Skin of body (tissue), 3 donors: ENCODE measurements at places on chromosomes 3 and 15.

- no peak for DNase-seq
Measured at GRCh38 chr3:46381625-46382024, 10.9 kb downstream of the CCR5 start.

GRCh38 chr3:46669191-46669999 is 24.1 kb downstream of the ALS2CL start:
- no peak for DNase-seq

GRCh38 chr3:127018306-127018828 is 35.5 kb downstream of the PLXNA1 start:
- DNase-seq, result no peak

GRCh38 chr15:83436513-83437158 is 10.5 kb upstream of the SH3GL3 start:
- peak; percentile 24 for DNase-seq

DNA sequence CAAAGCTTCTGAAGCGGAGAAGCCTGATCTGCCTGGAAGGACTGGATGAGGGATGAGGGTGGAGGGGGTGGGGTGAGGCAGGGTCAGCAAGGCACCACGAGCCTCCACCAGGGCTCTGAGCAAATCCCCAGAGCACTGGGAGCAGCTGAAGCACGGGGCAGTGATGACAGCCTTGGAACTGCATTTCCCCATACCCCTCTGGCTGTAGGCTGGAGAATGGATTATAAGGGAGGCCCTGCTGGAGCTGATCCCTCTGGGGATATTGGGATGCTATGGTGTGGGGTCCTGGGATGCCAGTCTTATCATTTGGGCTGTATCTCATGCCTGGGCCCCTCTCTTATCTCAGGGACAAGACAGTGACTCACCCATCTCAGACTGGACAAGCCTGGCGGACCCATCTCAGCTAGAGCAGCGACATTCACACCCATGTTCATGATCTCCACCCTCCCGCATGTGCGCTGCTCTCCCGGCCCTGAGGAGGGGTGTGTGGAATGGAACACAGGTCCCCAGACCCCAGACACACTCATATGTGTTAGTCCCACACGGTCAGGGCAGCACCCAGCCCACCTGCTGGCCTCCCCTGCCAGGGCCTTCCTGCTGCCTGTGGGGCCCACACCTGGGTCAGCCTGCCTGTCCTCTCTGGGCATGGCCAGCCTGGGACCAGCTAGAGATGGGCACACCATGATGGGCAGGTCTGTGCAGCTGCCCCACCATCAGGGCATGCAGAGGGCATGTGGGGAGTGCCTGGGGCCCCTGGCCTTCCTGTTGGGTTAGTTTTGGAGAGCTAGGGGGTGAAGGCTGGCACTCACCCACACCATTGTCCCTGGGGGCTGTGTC is 97.1 kb downstream of the FBLN2 start:
- DNase-seq, result no peak

GRCh38 chr15:82139823-82140268 is 94.0 kb upstream of the MEX3B start:
- DNase-seq, result peak; percentile 57

DNA sequence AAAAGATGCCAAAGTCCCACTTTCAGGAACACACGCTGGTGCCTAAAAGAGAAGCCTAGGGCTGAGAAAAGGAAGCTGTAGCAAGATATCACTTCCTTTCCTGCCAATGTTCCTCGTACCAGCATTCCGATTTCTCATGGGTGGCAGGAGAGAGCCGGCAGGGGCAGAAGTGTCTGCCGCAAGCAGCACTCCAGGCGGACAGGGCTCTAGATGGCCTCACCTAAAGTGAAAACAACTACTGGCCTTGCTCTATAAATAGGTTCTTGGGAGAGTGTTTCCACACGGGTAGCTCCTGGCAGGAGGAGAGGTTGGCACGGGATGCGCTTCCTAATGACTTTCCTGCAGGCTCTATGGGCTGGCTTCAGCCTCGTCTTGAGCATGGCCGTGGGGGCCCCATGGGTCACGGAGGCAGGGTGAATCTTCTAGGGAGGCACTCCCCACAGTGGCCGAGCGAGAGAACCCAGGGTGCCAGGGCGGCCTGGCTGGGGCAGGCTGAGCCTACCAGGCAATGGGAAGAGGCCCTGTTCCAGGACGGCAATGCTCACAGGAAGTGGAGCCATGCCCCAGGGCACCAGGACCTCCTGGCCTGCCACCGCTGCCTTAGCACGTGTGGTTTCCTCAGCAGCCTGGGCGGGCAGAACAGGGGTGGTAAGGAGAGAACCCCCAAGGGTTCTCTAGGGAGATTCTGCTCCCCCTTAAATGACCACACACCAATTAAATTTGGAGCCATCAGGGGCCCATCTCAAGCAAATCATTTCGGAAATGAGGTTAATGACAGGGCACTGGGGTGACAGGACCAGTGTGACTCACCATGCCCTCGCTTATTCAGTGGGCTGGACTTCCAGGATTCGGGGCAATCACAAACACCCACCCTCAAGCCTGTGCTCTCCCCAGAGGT is 14.6 kb upstream of the DUSP7 start:
- DNase-seq, result no peak

DNA sequence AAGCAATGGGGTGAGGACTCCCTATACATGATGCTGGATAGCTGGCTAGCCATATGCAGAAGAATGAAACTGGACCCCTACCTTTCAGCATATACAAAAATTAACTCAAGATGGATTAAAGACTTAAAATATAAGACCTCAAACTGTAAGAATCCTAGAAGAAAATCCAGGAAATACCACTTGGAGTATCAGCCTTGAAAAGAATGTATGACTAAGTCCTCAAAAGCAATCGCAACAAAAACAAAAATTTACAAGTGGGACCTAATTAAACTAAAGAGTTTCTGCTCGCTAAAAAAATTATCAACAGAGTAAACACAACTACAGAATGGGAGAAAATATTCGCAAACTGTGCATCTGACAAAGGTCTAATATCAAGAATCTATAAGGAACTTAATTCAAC is 94.3 kb downstream of the XRN1 start:
- no peak for DNase-seq

- DNase-seq, result no peak
Measured at GRCh38 chr15:100696452-100696851, 94.1 kb downstream of the ASB7 start.

DNA sequence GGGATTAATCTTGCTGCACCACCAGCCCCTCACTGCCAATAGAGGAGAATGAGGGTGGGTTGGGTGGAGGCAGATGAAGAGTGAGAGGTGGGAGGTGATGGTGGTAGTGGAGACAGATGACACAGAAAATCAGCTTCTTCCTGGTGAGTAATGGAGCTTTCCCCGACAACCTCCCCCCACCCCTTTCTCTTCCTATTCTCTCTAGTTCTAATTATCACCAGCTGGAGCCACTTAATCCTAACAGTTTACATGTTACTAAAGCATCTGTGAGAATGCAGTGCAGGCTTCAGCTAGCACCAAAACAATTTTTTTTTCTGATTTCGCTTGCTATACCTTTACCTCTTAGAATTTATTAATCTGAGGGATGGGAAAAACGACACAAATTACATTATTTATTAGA is 116.1 kb upstream of the DNAJC19 start:
- DNase-seq, result peak; percentile 3

GRCh38 chr3:29333576-29333975 is 52.7 kb downstream of the RBMS3 start:
- peak; percentile 59 for DNase-seq

GRCh38 chr15:70523192-70523591 is 240.2 kb downstream of the UACA start:
- no peak for DNase-seq

- DNase-seq, result no peak
Measured at GRCh38 chr3:147645761-147646160, 236.6 kb downstream of the ZIC1 start.

DNA sequence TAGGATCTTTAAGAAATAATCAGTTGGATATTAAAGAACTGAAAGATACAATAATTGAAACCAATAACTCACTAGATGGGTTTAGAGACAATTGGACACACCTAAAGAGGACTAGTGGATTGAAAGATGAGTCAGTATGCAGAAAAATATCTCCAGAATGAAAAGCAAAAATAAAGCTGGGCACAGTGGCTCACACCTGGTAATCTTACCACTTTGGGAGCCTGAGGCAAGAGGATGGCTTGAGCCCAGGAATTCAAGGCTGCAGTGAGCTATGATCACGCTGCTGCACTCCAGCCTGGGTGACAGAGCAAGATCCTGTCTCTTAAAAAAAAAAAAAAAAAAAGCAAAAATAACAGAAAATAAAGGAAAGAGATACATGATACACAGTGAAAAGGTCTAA is 37.4 kb upstream of the CCDC174 start:
- no peak for DNase-seq

- DNase-seq, result no peak
Measured at GRCh38 chr3:160779040-160779439, 23.0 kb downstream of the PPM1L start.

DNA sequence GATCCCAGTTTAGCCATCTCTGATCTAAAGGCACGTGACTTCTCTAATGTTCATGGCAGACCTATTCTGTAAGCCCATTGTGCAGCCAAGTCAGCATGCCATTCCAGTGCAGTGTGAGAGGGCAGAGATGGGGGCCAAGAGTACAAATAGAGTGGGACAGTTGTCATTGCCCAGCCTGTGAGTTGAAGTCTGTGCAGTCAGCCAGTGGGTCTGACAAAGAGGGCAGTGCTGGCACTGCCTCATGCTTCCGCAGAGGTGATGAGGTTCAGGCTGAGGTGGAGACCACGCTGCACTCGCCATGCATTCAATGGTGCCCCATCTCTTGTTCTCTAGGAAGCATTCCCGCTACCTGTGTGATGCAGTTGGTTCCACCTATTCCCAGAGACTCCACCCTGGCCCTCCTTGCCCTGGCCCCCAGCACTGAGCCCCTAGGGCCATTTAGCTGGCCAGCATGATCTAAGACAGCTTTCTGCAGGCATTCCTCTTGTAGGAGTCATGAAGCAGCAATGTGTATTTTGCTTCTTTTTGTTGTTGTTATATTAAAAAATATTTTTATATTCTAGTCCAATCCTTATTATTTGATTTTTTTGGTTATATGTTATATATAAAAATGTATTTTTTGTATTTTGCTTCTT is 3.7 kb downstream of the MRAS start:
- DNase-seq, result no peak

GRCh38 chr3:59084583-59084982 is 34.8 kb upstream of the CFAP20DC start:
- peak; percentile 66 for DNase-seq

DNA sequence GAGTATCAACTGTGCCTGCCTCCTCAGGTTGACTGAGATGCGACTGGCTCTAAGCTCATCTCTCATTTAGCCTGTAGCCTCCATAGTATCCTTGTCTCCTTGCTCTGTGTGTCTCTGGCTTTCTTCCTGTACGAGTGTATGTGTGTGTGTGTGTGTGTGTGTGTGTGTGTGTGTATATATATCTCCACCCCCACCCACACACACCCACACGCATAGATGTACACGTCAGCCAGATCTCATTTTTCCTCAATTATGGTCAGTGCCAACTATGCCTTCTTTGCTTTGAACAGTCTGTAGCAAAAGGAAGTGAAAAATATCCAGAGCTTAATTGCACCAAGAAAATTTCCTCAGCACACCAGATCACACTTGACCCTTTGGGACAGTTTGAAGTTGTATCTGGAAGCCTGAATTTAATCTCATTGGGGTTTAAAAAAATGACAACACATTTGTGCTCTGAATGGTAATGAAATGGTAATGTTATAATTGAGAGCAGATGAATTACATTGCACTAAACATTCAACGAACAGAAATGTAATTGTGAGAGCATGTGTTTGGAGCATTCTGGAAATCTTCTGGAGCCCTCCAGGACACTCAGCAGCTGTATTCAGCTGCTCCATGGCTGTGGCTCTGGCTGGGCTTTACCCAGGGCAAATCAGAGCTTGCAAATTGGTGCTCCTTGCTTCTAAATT is 63.6 kb downstream of the RYR3 start:
- peak; percentile 48 for DNase-seq

GRCh38 chr3:53346922-53347260 is 452 bp downstream of the DCP1A start:
- DNase-seq, result no peak

DNA sequence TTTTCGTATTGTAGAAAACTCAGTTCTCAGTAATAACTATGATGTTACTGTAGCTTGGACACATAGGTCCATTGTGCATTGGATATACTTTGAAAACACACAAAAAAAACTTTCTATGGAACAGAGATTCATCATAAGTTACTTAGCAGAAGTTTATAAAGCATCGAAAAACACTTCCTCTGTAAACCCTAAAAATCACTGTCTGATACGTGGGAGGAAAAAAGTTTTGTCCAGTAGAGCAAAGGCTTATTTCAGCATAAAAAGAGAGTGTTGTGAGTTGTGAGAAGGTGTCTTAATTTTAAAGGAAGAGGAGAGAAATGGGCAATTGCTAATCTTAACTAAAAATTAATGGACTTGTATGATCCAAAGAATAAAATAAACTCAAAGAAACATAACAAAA is 64.8 kb downstream of the OSTN start:
- no peak for DNase-seq

GRCh38 chr15:81612631-81613030 is 238.6 kb upstream of the TMC3 start:
- no peak for DNase-seq

DNA sequence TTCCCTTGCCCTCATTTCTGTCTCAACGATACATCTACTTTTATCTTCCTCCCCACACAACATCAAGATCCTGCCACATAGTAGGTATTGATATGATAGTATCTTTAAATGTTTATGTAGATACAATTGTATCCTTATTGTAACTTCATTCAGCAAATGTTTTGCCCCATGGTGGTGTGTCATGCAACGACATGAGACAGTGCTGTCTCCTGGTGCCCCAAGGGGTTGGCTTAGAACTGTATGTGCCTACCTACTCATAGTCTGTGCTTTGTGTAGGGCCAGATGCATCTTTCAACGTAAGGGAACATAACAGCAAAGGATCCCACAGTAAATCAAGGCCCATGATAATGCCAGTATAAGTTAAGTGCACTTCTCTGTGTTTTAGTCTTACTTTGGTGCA is 2.8 kb upstream of the CD47 start:
- no peak for DNase-seq

- no peak for DNase-seq
Measured at GRCh38 chr15:72249142-72249810, 18.3 kb upstream of the PKM start.

- peak; percentile 74 for DNase-seq
Measured at GRCh38 chr3:149581681-149582370, 76.0 kb downstream of the WWTR1 start.

DNA sequence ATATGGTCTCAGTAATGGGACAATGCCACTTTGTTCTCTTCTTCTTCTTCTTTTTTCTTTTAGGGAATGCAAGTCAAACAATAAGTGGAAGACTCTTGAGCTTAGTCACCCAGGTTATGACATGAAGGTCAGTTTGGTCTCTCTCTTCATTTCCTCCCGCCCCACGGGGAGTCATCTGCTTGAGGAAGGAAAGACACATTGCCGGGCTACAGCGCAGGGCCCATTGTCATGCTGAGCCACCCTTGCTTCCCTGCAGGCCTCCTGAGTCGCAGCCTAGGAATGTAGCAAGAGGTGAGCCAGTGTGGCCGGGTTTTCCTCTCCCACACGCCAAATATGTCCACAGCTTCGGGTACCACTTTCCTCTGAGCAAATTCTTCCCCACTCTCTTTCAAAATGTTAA is 47.6 kb downstream of the RAP2B start:
- no peak for DNase-seq

GRCh38 chr3:194584866-194585265 is 48.4 kb downstream of the TMEM44 start:
- DNase-seq, result no peak

- peak; percentile 12 for DNase-seq
Measured at GRCh38 chr3:193240436-193240849, 579 bp upstream of the PLAAT1 start.
